ENCODE measurements at places on chromosomes 5 and 9. TPM values are rescaled to one million over a fixed set of nuclear protein-coding genes. Genes with fewer than 3 reads are reported as not detected.

Gene WNT8A
- not detected for total RNA-seq

Gene TIMD4
- total RNA-seq, result not detected

Gene SLC46A2
- not detected for total RNA-seq

DNA sequence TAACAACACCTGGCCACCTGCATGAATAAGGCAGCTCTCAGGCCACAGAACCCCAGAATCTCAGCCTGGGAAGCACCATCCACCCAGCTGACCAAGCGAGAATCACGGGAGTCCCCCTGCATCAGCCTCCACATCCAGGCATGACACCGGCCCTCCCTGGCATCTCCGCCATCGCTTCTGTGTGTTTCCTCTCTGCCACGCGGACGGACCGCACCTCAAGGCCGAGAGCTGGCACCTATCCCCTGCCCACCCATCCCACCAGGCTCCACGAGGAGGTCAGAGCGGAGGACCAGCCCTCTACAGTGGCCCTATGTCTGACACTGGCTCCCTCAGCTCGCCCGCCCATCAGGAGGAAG is 134.7 kb downstream of the COL23A1 start:
- DNase-seq, result no peak

- DNase-seq, result no peak
Measured at GRCh38 chr5:139388198-139388821, 1.4 kb downstream of the MZB1 start.

DNA sequence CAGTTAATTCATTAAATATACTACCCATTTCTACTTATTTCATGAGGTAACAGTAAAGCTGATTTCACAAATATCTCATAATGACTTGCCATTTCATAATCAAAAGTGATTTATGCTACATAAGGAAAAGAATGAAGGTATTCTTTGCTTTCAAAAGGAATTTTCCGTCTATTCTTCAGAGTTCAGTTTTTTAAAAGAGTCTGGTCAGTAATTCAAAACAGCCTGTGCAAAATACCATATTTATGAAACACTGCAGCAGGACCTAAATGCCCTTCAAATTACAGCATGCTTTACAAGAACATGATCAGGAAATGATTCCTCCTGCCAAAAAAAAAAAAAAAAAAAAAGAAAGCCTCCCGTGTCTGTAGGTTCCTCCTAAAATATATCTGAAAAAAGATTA is 154.7 kb downstream of the KIAA0825 start:
- DNase-seq, result no peak

DNA sequence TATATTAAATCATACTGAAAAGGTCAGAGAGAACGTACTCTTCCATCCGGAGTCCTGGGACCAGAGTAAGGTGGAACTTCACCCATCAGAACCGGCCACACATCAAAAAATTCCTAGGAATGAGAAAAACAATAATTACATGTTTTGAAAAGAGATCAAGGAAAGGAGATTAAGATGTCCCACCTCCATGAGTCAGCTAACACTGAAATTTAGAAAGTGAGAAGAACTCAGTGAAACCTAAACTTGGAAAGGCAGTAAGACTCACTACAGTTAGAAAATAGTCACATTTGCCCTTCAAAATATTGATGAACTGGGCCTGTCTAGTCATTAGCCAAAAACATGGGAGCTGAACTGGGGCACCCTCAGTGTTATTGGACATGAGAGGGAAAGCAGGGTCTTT is 23.0 kb downstream of the PDE6A start:
- DNase-seq, result no peak

Data from uterus (tissue), 4 donors.